ENCODE measurements at places on chromosomes 16 and 17.

DNA sequence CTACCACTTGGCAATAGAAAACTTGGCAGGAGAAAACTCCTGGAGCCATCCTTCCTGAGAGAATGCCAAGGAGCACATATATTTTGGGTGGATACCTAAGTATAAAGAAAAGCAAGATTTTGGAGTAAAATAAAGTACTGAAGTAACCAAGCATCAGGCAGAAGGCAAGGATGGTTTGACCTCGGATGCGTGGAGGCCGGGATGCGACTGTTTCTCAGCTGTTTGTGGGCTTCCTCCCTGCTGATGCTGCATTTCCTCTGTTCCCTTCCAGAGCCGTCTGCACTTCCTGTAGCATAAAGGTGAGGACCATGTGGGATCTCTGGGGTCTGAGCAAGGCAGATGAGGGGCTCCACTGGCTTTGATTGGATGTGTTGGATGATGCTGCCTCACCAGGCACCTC, 5.5 kb upstream of the TCF25 start:
- DNase-seq, result no peak

- DNase-seq, result no peak
Measured at GRCh38 chr16:73206151-73206707, 158.3 kb upstream of the ZFHX3 start.

DNA sequence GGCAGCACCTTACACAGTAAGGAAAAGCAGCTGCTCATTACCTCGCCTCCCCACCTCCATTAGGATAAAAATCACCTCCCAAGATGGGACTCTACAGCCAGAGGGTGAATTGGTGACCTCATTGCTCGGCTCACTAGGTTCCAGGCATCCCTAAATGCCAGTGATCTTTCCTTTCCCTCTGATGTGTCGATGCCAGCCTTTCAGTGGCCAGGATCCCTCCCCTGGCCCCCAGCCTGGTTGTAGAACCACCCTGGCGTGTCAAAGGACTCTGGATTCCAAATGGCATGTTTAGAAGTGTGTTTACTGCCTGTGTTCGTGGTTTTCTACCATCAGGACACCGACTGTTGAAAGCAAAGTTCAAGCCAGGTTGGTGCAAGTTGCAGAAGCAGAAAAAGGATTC, 72.1 kb upstream of the LYRM9 start:
- no peak for DNase-seq

DNA sequence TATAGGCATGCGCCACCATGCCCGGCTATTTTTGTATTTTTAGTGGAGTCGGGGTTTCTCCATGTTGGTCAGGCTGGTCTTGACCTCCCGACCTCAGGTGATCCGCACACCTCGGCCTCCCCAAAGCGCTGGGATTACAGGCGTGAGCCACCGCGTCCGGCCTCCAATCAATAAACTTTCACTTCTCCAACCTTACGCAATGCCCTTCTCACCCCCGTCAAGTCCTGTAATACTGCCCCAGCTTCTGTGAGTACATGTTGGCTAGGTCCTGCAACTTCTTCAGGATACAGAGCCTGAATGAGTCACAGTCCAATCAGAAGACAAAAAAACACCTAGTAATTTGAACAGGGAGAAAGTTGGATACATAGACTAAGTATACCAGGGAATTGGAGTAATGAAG, 47.1 kb upstream of the PHOSPHO1 start:
- DNase-seq, result no peak

DNA sequence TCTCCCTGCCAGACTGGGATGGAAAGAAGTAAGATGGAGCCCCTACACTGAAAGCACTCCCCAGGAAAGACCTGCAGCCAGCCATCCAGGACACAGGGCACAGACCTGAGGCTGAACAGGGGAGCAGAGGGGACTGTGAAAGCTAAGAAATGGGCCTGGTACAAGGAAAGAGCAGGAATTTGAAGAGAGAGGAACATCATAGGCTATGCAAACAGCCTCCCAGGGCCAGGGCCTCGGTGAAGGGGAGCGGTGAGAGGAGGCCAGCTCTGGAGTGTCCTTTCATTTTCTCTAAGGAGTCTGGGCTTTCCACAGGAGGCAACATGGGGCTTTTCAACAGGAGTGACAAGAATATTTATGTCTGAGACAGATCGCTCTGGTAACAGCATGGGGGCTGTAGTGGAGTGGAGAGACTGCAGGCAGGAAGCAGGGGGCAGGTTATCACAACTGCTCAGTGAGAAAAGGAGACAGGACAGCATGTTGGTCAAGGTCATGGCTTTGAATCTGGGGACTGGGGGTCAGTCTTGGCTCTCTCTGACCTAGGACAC, 50.1 kb downstream of the TOM1L2 start:
- no peak for DNase-seq

- no peak for DNase-seq
Measured at GRCh38 chr16:19236561-19237209, 48.8 kb upstream of the CLEC19A start.

GRCh38 chr17:29844339-29845048, 85.5 kb downstream of the SSH2 start:
- no peak for DNase-seq

- DNase-seq, result no peak
Measured at GRCh38 chr16:62190426-62190825, 154.2 kb upstream of the CDH8 start.

DNA sequence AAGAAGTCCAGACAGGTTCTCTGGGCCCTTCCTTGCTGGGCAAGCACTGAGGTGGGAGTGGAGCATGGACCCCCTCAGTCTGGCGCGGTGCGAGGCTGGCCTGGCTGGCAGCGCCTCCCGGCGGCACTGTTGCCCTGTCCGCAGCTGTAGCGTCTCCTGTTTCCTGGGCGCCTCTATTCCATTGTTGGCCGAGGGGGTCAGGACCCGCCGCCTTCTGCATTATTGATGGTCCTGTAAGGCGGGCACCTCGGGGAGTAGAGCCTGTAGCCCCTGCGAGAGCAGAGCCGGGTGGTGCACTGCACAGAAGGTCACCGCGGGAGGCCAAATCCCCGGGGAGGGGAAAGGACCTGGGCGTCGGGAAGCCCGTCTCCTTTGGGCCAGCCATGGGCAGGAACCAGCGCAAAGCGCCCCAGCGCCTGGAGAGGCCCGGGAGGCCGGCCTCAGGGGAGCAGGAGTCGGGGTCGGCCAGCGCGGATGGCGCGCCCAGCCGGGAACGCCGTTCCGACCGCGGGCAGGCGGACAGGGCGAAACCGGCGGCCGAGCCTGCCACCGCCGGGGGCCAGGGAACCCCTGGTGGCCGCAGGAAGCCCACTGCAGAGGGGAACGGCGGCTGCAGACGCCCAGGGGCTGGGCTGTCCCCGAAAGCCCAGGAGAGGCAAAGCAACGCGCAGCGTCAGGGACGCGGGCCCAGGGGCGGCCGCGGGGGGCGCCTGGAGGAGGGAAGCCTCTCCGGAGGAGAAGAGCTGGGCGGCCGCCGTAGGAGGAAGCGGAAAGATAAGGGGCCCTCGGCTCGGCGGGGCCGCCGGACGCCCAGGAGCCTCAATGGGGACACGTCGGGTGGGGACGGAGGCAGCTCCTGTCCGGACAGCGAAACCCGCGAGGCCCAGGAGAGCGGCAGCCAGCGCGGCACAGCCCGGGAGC, at the start of gene MYO15B:
Gene MYO15B (plus strand): TSS at position 126 of the 921 bp plus-strand sequence. CDS start 258 bp downstream, at position 384.
- peak; percentile 60 for DNase-seq

GRCh38 chr17:67132366-67132765, 88.0 kb downstream of the CACNG1 start:
- no peak for DNase-seq

- no peak for DNase-seq
Measured at GRCh38 chr17:46915596-46915995, 7.4 kb upstream of the GOSR2 start.

GRCh38 chr16:68999114-68999513, 106.3 kb upstream of the HAS3 start:
- no peak for DNase-seq

- no peak for DNase-seq
Measured at GRCh38 chr16:49681217-49681883, 174.6 kb downstream of the ZNF423 start.

- DNase-seq, result no peak
Measured at GRCh38 chr17:66904760-66905624, 59.5 kb upstream of the CACNG4 start.

GRCh38 chr17:13694934-13695333, 93.2 kb upstream of the HS3ST3A1 start:
- no peak for DNase-seq

DNA sequence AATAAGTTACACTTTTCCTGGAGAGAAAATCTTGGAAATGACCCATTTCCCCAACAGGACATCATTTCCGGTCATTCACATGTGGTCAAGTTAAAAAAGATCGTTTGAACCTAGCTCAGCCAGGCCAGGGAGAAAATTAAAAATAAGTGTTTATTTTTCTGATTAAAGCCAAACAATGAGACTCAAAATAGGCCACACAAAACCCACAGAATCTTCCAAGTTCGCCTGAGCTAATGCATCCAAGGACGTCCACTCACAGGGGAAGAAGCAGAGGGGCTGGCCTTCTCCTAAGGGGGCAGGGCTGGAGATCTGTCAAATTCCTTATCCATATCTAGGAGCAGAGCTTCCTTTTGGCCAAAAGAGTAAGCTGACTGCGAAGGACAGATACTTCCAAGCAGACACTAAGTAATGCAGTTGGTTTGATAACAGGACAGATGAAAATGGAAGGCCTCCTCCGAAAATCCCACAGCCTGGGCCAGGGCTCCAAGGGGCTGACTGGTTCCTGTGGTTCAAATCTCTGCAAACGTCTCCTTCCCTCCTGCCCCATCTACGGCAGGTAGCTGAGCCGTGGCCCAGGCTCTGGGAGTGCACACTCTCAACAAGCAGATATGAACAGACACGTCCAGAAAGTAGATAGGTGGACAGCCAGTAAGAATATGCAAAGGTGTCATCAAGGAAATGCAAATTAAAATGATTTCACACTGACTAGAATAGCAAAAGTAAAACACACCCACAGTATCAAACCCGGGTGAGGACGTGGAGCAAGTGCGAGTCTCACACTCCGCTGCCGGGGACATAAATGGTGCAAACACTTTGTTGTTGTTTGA, 98.5 kb downstream of the MRM3 start:
- no peak for DNase-seq

DNA sequence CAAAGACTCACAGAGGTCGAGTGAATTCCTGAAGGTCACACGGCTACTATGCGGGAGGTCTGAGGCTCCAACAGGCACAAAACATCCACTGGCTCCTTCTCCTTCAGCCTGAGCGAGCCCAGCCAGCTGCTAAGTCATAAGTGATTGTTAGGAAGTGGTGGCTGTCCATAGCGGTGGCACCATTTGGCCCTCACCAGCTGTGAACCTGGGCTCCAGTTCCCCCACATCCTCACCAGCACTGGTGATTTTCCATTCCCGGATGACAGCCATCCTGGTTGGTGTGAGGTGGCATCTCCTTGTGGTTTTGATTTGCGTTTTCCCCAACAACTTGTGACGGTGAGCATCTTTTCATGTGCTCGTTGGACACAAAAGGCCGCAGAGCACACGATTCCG, 302.8 kb downstream of the FOXL1 start:
- no peak for DNase-seq

DNA sequence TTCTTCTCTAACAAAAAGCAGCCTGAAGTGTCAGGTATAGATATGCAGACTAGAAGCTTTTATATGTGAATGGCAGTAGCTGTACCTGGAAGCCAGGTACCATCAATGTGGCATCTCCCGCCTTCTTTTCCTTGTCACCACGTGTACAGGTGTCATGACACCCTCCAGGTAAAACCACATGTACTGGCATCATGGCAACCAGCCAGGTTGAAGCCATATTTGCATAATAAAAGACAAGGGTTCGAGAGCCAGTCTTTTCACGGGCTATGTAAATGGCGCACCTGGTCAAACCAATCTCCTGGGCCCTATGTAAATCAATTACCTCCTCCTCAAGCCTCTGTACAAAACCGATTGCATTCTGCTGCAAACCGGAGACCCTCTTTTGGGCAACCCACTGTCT, 541.3 kb downstream of the CDH11 start:
- no peak for DNase-seq

GRCh38 chr17:36459601-36460000, 26.9 kb upstream of the ZNHIT3 start:
- DNase-seq, result no peak

GRCh38 chr17:79740413-79740812, 9.7 kb downstream of the ENPP7 start:
- DNase-seq, result no peak

- peak; percentile 74 for DNase-seq
Measured at GRCh38 chr17:63622574-63623390, 565 bp downstream of the MAP3K3 start.

- peak; percentile 8 for DNase-seq
Measured at GRCh38 chr16:57013229-57013628, 23.9 kb downstream of the NLRC5 start.

DNA sequence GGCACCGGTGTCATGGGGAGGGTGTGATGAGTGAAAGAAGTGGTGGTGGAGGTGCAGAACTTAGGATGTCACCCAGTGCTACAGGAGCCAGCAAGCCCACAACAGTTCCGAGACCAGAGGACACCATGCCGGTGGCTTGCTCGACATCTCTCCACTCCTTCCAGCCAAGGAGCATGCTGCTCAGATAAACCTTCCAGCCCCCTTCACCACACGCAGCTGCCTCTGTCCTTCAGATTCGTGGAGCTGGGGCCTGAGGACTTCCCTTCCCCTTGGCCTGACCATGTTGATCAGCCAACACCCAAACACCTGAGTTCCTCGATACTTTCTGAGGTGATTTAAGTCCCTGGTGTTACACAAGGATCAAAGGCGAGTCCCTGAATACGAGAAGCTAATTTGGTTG, 188.8 kb upstream of the FOXF1 start:
- DNase-seq, result no peak

DNA sequence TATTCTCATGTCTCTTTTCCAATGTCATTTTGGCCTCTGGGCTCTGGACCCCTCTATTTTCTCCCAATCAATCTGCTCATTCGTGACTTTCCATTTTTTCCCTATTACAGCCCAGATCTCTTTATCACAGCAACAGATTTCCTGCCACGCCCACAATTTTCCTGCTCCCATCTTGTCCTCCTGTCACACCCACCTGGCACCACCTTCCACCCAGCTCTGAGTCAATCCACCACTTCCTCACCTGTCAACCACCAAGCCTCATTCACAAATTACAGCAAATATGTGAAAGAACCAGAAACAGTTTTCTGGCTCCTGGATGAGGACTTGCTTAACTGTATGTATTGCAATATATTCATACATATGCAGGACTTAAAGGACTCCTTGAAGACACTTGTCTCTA, 311.3 kb downstream of the GRIN2A start:
- no peak for DNase-seq

DNA sequence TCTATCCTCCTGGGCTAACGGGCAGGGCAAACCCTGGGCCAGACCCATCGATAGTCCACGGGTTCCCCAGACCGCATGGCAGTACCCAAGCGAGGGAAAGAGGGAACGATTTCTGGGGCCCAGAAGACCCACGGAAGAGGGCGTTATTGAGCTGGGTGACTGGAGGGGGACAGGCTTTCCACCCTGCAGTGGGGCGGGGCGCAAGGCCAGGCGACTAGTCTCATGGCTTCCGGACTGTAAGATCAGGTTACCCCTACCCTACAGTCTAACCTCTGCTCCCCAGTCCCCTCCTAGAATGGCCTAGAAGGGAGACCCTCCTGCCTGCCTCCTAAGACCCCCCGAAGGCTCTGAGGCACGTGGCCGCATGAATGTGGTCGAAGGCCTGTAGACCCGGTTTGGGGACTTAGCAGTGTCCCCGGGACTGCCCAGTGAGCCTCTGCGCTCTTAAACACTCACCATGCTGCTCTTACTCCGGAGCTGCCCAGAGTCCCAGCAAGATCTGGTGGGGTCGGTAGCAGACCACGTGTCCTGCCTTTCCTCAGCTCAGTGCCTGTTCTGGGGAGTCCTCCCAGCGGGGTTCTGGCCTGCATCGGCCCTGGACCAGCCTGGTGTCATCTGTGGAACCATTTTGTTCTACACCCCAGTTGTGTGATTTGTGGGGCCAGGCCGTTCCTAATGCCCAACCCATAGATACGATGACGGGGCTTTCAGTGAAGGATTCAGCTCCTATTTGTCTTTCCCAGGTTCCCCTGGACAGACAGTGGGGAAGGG, 13.2 kb upstream of the AURKB start:
- DNase-seq, result peak; percentile 72

Data from activated CD4-positive, alpha-beta memory T cell treated with anti-CD3 and anti-CD28 coated beads for 36 hours (primary cell).